Stimulated activated CD4-positive, alpha-beta T cell treated with anti-CD3 and anti-CD28 coated beads, Interleukin-1b, Interleukin-23, amount 100 ng/mL, for 24 hours (primary cell): ENCODE measurements at places on chromosomes 2 and 18.

GRCh38 chr18:72868585-72869225 lies 918 bp upstream of the NETO1 start:
- DNase-seq = no peak

DNA sequence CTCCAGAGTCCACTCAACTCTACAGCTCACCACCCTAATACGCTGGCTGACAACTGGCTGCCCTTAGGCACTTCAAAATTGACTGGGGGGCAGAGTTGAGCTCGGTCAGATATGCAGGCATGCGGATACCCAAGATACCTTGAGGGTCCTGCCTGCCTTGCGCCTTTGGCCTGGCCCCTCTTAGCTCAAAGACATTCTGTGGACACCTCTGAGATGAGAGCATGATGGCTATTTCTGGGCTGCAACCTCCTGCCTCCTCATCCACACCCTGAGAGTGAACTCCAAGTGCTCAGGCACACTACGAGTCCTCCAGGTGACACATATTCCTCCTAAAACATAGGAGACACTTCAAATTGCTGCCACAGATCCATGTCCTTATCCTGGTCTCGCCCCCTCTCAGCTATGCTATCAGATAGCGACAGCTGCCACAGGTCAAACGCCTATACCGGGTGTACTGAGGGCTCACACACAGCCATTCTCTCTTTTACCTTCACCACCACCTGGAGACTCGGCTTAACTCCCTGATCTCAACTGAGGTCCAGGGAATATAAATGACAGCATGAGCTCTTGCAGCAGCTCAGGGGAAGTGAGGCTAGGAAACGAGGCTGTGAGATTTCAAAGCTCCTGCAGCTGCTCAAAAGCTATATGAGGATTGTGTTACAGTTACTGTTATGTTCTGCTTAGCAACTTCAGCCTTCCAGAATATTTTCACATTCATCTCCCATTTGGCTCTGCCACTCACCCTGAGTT lies 60.5 kb upstream of the TEX51 start:
- no peak for DNase-seq

- DNase-seq = no peak
These were observed 222.7 kb downstream of the PHLPP1 start for GRCh38 chr18:62938006-62938405.

DNA sequence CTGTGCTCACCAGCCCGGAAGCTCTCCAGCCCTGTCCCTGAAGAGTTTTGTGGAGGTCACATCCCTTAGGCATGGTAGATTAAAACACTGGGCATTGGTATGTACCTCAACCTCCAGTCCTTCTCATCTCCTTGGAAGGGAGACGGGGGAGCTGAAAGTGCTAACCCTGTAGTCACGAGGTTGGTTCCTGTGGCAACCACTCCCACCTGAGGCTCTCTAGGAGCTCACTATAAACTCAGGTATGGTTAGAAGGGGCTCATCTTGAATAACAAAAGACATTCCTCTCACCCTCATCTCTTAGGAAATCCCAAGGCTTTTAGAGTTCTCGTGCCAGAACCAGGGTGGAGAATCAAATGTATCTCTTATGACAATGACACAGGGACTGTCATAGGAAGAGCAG lies 43.0 kb upstream of the MGAT4A start:
- no peak for DNase-seq

GRCh38 chr2:147718831-147719230 lies 126.0 kb upstream of the ACVR2A start:
- DNase-seq = no peak

- DNase-seq = no peak
These were observed 7.3 kb downstream of the EMILIN2 start for GRCh38 chr18:2853926-2854664.

- no peak for DNase-seq
These were observed 197.5 kb downstream of the FAM210A start for GRCh38 chr18:13528739-13529392.
